Activated T-cell treated with anti-CD3 and anti-CD28 coated beads, Interleukin-2, amount 50 U/mL, for 48 hours (primary cell): ENCODE measurements at places on chromosomes 4 and X.

DNA sequence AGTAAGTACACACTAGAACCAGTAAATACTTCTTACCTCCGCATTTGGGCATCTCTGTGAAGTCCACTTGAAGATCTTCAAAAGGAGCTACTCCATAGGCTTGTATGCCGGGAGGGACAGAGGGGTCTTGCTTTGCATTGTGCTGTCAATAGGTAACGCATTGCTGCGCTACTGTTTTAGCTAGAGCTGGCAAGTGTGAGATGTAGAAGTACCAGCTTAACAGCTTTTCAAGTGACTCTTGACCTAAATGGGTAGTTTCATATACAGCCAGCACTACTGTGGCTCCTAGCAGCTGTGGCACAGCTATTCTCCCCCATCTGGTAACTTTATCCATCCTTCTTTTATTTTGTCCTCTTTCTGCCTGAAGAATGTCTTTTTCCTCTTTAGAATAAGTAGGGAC is 205.3 kb upstream of the KLF8 start:
- DNase-seq = no peak

GRCh38 chr4:74772783-74773182 is 21.5 kb downstream of the BTC start:
- DNase-seq = no peak

DNA sequence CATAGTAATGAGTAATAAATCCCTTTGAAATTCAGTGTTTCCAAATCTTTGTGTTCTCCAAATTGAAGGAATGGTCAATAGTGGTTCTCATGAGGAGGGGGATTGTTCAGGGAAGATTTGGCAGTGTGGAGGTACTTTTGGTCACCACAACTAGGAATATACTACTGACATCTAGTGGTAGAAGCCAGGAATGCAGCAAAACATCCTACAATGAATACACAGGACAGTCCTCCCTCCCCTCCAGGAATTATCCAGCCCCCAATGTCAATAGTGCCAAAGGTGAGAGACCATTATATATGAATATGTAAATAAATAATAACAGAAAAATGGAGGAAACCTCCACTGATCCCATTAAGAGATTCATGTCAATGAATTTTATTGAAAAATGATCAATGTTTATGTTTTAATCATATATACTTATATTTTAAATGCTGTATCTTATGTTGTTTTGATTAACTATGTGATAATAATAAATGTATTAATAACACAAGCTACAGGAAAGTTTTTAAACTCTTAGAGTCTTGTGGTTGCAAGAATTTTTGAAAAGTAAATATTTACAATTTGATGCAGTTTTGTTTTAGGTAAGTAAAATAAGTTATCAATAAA is 14.4 kb upstream of the FAM9A start:
- DNase-seq = no peak

DNA sequence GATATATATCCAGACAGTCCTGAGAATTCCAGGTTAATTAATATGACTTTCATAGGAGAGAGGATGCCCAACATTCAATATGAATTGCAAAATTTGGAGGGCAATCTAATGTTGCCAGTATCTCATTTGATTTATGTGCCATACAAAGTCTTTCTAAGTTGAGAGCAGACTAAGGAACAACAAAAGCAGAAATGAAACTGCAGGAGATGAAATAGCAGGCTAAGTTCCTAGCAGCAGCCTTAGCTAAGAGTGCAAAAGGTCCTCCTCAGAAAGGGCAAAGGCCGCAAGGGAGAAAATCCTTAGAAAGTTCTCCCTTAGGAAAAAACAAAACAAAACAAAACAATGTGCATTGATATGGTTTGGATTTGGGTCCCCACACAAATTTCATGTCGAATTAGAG is 602.9 kb upstream of the HTR2C start:
- DNase-seq = no peak

DNA sequence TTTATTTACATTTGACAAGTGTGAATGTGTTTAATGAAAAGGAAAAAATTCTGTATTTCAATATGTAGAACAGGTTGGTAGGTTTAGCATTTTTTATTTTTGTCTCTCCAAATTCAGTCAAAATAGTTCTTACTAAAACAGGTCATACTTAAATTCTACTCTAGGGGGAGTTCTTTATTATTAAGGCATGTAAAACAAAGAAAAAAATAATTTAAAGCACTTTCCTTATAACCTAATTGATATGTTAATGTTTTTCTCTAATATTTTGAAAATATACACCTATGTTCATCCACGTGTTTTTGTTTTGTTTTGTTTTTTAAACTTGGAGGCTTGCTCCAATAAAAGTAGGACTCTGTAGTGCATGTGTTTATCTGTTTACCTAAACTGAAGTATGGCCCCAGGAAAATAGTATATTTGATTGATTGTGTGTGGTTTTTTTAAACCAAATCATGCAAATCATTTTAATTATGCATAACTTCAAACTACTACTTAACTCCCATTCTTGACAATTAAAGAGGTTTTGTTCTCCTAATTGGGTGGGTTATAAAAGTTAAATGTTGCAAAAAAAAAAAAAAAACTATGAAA is 562.7 kb downstream of the RPA4 start:
- no peak for DNase-seq

DNA sequence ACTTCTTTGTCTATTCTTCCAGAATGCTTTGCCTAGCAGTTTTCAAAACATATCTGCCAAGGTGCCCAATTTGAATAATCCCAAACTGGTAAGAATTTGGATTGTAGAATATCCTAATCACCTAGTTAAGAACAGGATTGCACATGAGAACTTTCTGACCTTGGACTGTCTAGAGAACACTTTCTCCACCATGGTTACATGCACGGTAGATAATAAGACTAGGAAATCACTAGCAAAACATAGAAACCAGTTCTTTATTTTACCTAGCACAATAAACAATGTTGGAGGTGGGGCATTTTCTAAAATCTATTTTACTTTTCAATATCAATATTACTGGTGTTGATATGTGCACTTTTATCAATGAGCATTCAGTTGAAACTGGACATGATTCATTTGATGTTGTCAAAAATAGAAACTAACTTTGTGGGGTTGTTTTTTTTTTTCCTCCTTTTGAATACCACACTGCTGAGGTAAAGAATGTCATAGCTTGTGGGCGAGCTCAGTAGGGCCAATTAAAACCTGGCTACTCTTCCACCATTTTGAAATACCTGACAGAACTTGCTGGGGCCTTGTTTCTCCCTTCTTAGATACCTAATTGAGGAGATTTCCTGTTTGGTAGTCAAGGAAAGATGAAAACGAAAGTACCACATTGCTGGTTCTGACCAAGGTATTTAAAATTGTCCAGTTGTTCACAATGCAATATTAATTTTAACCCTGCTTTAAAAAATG is 10.4 kb downstream of the MID1IP1 start:
- no peak for DNase-seq

- DNase-seq = no peak
These were observed 5.8 kb upstream of the CDKN2AIP start for GRCh38 chr4:183438458-183439113.

GRCh38 chr4:24930151-24930550 is 17.3 kb upstream of the CCDC149 start:
- no peak for DNase-seq

DNA sequence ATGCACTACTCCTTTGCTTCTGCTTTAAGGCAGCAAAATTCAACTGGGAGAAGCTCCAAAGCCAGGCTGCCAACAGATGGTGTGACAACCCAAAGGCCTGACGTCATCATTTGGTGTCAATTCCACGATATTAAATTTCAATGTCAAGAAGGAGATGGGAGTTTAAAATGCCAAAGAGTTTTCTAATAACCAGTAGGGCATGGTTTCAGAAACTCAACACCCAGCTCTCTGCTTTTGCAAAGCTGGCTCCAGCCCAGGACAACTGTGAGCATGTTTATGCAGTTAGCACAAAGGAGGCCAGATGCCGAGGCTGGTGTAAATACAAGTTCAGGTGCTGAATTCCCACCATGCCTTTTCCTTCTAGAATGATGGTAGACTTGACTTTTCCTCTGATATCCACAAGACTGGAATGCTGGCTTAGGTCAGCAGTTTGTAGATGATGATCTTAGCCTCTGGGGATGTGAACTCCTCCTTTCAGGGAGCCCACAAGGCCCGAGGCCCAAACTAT is 67.3 kb downstream of the AFAP1 start:
- DNase-seq = no peak
